T47D (cell line): ENCODE measurements at places on chromosomes 4 and X.

- no peak for DNase-seq
Measured at GRCh38 chr4:79609817-79610216, 201.8 kb upstream of the GK2 start.

GRCh38 chrX:27444093-27444908 is 18.8 kb downstream of the PPP4R3C start:
- DNase-seq, result no peak

- no peak for DNase-seq
Measured at GRCh38 chr4:163558539-163559044, 64.1 kb downstream of the TMA16 start.

DNA sequence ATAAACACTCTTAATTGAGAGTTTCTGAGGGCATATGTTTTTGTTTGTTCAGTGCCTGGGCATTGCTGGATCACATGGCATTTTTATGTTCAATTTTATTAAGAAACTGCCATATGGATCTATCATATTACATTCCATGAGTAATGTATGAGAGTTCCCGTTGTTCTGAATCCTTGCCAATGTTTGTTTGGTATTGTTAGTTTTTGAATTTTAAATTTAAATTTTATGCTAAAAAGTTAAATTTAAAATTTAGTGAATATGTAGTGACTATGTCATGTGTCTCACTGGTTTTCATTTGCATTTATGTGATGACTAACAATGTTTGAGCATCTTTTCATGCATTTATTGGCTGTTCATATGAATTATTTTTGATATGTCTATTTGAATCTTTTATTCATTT is 54.8 kb upstream of the GEMIN8 start:
- no peak for DNase-seq

DNA sequence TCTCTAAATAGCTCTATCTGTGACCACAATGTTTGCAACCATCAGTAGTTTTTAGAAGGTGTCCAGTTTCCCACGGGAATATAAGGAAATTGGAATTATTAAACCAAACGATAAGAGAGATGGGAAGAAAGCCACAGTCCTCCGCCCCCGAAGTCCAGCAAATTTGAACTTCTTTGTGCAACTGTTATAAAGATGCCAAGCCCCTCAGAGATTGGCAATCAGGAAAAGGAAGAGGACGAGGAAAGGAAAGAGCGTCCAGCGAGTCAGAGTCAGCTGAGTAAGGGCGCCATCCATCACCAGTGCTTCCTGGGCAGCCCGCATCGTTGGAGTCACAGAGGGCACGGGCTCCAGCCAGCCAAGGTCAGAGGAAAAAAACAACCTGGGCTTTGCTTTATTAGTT is 35.7 kb downstream of the LDB2 start:
- DNase-seq, result no peak

- DNase-seq, result no peak
Measured at GRCh38 chr4:152657657-152658056, 22.1 kb downstream of the TMEM154 start.

DNA sequence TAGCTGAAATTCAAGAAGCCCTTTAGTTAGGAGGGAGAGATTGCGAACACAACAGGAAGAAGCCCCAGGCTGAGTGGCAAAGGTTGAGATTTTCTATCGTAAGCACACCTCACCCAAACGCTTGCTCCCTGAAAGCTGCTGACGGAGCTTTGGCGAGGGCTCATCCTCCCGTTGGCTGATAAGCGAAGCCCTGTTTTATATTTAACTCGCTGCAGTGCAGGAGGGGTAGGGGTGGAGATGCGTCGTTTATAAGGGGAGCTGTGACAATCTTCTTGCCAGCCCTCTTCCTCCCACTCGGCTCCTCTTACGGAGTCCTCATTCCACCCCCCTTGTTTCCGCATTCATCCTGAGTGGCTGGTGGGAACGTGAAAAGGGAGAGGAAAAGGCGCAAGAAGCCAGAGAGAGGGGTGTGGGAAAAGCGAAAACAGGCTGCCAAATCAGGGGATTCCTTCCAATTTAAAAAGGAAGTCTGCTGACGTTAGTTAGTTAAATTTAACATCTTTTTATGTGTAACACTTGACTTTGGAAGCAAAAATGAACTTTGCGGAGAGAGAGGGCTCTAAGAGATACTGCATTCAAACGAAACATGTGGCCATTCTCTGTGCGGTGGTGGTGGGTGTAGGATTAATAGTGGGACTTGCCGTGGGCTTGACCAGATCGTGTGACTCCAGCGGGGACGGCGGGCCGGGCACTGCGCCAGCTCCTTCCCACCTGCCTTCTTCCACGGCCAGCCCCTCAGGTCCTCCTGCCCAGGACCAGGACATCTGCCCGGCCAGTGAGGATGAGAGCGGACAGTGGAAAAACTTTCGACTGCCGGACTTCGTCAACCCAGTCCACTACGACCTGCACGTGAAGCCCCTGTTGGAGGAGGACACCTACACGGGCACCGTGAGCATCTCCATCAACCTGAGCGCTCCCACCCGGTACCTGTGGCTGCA is at the start of gene ENPEP:
ENPEP (plus strand) TSS at position 275 of the 938 bp plus-strand sequence; CDS start at position 535, 260 bp downstream.
- no peak for DNase-seq

DNA sequence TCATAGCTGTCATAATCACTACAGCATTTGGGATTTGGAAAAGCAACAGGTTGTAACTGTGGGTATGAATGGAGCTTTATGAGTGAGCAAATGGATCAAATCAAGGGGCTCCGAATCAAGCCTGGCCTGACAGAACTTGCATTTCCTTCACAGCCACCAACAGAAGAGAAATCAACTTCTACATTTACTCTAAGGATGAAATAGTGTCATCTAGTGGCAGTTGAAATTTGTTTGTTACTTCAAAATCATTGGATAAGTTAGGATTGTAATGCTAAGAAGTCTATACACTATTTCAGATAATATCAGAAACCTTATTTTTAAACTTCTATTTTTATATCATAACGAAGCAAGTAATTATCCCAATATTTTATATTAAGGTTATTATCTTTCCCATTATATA is 10.7 kb upstream of the WDR17 start:
- DNase-seq, result peak; percentile 11

DNA sequence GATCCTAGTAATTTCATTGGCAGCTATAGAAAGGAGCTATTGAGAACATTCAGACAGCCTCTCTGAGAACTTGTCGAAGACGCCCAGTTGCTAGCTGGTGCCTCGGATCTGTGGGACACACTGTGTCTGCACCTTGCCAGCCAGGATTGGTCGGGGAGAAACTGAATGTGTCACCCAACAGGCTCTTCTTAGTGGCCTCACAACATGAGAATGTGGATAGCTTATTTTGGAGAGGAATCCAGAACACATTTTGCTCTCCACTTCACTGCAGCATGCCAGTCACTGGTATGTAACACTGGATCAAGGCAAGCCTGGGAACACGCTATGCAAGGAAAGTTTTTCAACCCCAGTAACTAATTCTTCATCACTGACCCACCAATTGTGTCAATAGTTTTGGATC is 89.5 kb upstream of the TRPC3 start:
- DNase-seq, result no peak

- no peak for DNase-seq
Measured at GRCh38 chr4:129326571-129327460, 230.9 kb downstream of the C4orf33 start.

- DNase-seq, result peak; percentile 15
Measured at GRCh38 chr4:25993395-25994185, 79.6 kb downstream of the SMIM20 start.

DNA sequence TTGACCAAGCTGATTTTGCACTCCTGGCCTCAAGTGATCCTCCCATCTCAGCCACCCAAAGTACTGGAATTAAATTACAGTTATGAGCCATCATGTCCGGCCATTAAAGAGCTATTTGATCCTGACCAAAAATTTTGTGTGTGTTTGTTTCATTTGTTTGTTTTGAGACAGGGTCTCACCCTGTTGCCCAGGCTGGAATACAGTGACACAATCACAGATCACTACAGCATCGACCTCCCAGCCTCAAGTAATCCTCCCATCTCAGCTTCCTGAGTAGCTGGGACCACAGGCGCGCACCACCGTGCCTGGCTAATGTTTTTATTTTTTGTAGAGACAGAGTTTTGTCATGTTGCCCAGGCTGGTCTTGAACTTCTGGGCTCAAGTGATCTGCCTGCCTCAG is 82.9 kb upstream of the RBPJ start:
- no peak for DNase-seq

DNA sequence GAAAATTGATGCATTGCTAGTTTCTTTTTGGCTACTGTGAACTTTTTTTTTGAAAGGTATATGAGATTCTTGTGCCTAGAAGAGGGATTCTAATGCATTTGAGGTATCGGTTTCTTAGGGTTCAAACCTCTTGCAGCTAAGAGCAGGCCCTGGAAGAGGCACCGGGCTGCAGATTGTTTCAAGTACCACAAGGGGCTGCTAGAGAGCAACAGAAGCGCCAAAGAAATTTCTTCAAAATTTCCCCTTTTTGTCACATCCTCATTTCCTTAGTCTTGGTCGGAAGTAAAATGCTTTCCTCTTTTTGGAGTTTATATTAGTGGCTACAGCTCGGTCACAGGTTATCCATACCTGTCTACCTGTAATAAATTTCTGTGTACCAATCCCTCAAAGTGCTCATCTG is 89.8 kb downstream of the PDGFRA start:
- peak; percentile 9 for DNase-seq

- no peak for DNase-seq
Measured at GRCh38 chr4:149095811-149096210, 653.6 kb upstream of the NR3C2 start.

- no peak for DNase-seq
Measured at GRCh38 chrX:39758791-39759525, 338.8 kb downstream of the BCOR start.

GRCh38 chrX:151712253-151712652 is 3.6 kb upstream of the FATE1 start:
- no peak for DNase-seq

- DNase-seq, result no peak
Measured at GRCh38 chr4:94548571-94548970, 96.8 kb downstream of the PDLIM5 start.

DNA sequence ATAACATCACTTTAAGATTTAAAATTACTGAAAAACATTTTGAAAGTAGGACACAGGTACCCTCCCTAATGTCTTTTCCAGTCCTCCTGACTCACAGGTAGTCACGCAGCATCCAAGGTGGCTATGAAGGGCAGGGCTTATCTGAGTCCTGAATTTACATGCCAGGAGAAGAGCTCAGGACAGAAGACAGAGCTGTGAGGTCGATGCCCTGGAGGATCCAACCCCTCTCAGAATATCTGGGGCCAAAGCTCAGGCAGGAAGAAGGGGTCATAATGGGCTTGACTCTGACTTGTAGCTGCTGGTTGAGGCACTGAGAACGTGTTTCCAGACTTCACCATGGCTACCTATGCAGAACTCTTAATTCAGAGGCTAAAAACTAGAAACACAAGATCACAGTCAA is 177.5 kb downstream of the AASDH start:
- DNase-seq, result no peak

- peak; percentile 4 for DNase-seq
Measured at GRCh38 chrX:125620715-125621587, 301.3 kb downstream of the TEX13C start.

DNA sequence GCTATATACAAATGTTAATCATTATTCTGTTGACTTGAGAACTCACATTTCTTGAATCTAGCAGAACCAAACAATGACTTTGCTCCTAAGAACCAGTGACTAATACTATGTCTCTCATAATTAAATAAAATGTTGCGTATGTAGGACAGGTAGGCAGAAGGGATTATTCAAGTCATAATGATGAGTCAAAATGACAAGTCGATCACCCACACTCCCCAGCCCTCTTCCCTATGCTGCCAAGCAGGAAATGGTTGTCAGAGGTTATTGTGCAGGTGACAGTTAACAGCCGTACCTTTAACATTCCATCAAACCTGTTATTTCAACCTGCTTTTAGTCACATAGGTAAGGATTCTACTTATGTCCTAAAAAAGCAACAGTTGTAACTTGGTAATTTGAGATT is 22.0 kb upstream of the STK26 start:
- DNase-seq, result no peak

GRCh38 chrX:119579414-119579813 is 5.1 kb downstream of the UBE2A start:
- no peak for DNase-seq

GRCh38 chrX:153401133-153401764 is at the start of gene PNMA6E:
PNMA6E (minus strand) TSS chrX:153401350; CDS start chrX:153398849, 2,501 bp downstream.
- DNase-seq, result no peak
